SJSA1 (cell line): ENCODE measurements at places on chromosomes 3 and 15.

- no peak for DNase-seq
Measured at GRCh38 chr3:111904376-111905241, 45.5 kb downstream of the PHLDB2 start.

- no peak for DNase-seq
Measured at GRCh38 chr15:98324341-98324970, 323.9 kb upstream of the IGF1R start.

DNA sequence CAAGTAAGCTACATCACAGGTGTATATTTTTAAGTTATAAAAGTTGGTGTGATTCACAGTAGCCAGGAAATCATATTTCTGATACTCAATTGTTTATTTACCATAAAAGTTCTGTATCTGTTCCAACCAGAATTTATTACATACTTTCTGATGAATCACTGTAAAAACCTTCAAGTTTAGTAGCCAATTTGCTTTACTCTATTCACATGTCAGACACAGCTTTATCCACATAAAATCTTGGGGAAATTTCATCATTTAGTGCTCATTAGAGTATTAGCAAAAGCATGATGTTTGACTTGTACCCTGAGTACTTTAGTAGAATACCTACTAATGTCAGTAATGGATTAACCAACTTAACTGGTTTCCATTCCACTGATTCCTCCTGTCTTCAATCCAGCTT, 249.8 kb downstream of the POLQ start:
- no peak for DNase-seq

GRCh38 chr3:155549087-155549486, 195.8 kb downstream of the PLCH1 start:
- DNase-seq, result peak; percentile 37

GRCh38 chr3:11481556-11481955, 162.2 kb downstream of the VGLL4 start:
- peak; percentile 11 for DNase-seq

DNA sequence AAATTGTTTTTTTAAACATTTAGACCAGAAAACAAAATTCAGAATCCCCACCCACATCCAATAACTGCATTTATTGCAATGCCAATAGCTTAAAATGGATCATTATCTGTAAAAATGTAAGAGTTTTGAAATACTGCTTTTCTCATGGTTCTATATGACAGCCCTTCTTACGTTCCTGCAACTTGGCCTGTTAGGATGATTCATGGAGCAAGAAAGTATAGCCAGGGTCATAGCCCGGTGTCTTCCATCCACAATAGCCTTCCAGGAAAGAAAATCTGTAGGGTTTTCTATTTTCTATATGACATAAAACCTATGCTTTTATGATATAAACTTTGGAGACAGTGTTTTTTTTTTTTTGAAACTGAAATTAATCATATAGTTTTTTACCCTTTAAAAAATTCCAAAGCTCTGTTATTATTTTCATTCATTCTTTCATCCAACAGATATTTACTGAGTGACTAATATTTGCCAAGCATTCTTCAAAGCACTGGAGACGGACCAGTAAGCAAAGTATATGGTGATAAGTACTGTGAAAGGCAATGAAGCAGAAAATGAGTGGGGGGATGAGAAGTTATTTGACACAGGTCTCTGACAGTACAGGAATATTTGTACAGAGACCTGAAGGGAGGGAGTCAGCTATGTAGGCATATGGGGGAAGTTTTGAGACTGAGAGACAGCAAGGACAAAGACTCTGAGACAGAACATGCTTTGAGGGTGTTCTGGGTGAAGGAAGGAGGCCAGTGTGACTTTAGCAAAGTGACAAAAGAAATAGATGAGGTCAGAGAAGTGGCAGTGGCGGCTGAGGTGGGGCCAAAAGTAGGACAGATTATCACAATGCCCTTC, 29.0 kb upstream of the SLC2A2 start:
- peak; percentile 43 for DNase-seq

- DNase-seq, result no peak
Measured at GRCh38 chr3:123008840-123009239, 18.7 kb downstream of the SEMA5B start.

DNA sequence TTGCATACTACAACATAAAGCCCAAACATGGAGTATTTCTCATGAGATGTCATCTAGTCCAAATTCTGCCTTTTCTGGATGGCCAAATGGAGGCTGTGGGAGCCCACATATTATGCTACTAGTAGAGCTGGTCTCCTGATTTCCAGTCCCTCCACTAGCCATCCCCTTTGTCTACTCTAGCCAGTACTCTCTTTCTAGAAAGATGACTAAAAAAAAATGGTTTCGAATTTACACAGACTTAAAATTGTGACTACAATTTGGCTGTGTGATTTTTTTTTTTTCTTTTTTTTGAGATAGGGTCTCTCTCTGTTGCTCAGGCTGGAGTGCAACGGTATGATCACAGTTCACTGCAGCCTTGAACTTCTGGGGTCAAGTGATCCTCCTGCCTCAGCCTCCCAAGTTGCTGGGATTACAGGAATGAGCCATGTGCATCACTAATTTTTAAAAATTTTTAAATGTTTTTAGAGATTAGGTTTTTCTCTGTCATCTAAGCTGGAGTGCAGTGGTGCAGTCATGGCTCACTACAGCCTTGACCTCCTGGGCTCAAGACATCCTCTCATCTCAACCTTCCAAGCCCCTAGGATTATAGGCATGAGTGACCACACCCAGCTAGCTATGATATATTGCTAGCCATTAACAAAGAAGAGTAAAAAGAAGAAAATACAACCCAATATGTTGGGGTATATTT, 273.9 kb downstream of the ADAMTSL3 start:
- no peak for DNase-seq

GRCh38 chr3:34248352-34248751, 449.9 kb downstream of the PDCD6IP start:
- DNase-seq, result no peak

DNA sequence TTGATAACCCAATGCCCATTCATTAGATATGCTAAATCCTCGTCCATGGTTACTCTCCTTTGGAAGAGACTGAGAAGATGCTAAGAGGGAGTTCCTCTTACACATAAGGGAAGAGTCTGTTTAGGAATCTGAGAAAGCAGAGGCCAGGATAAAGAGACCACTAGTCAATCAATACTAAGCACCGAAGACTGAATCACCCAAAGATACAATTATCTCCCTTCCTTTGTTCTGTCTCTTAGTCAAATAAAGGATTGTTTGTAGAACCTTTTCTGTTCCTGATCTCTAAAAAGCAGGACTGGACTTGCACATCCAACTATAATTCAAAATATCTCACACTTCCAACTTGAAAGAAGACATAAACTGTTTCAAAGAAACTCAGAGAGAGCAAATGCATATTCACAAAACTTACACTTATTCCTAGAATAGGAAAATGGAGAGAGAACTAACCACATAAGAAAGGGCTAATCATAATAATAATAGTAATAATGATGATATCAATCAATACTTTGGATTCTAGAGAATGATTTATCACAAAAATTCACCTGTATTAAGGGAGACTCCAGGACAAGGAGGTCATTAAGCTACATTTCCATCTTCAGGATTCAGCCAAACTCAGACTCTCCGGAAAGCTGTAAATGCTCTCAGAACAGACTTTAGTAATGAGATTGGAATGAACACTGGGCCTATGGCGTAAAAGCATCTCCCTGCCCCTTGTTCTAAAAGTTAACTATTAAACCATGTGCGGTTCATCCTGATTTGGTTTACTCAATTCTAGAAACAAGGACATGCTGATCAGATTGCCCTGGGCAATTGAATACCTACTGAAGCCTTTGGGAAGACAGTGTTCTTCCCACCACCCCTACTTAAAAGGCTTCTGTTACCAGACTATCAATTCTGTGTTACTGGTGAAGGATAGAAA, 401.5 kb downstream of the ZBTB20 start:
- DNase-seq, result peak; percentile 60

DNA sequence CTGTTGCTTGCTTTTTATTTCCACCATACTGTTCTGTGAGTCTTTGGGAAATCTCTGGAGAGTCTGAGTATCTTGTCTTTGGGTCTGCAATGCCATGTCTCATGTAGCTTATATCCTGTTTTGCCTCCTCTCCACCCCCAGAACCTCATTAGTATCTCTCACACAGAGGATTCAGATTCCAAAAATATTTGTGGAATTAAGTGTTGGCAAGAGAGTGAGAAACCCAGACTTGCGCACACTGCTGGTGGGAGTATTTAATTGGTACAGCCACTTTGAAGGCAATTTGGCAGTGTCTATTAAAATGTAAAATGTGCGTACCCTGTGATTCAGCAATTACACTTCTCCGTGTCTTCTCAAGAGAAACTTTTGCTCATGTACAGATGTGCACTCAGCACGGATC, 68.6 kb downstream of the ZNF621 start:
- DNase-seq, result no peak

DNA sequence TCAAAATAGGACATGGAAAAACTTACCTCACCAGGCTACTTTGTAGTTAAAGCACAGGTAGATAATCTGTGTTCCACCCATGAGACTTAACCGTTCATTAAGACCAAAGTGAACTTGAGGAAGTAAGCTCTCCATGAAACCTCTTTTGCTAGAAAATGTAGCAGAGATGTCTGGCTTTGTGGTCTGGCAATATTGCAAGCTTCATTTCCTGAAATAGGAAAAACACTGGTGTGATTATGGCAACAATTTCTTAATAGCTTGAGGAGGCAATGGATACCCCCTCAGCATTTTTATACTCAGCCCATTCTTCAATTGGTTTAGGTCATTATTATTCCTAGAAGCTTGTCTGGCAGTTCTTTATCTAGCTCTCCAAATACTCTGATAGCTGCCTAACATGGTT, 957.3 kb downstream of the IGSF11 start:
- DNase-seq, result no peak

DNA sequence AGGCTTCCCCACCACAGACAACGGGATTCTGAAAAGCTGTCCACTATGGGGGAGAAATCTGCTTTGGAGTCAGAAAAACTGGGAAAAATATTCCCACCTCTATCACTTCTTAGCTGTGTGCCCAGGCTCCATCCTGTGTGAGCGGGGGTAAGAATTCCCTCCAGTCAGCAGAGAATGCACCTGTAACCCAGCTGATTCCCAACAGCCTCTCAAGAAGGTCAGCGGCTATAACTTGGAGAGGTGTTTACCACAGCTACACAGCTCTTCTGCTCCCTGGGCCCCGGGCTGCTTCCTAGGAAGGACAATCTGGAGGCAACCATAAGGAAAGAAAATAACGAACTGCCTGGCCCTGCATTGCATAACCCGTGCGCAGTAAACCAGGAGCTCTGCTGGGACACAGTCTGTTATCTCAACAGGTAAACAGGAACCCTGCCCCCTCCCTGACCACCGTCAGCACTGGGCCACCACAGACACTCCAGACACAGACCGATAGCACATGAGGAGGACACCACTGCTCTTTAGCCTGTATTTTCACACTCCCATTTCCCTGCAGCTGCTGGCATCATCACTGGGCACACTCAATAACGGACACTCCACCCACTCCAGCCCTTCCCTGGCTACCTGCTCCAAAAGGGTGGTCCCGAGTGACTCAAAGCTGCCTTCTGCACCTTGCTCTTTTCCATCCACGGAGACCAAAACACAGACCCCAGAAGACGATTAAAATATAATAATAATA, 2.1 kb downstream of the RAB43 start:
- no peak for DNase-seq

DNA sequence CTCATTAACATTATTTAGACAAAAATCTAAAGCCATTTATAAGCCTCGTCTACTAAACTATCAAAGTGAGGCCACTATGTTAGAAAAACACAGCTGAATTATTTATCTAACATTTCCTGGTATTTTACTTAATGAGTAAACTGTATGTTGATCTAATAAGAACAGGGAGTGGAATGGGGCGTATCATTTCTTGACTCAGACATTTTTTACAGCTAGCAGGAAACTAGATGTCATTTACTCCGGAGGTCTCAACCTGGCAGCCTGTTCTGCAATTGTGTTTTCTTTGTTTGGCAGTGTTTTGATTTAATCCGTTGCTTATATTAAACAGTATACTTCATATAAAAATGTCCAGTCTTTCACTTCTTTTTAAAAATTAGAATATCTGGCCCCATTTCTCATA, 79.1 kb upstream of the ABI3BP start:
- no peak for DNase-seq

DNA sequence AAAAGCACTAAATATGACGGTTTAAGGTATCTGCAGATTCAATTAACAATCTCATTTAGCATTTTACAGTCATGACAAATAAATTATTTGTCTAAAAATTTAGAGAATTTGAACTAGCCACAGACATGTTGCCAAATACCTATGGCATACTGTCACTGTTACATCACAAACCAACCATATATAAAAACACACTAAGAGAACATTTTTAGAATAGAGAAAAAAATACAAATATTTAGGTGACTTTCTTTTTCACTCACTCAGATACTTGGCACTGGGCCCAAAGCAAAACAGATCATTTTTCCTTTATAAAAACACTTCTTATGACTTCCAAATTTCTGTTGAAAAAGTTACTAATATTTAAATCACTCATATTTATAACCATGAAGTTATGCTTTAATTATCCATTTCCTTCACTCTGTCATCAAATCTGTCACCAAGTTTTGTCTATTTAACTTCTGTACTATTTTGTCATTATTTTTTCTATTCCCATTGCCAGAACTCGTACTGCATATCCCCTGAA, 644.7 kb downstream of the OTOL1 start:
- peak; percentile 12 for DNase-seq

- DNase-seq, result no peak
Measured at GRCh38 chr3:48416546-48416945, 13.3 kb downstream of the PLXNB1 start.

- DNase-seq, result no peak
Measured at GRCh38 chr15:80396096-80396495, 8.1 kb upstream of the ARNT2 start.

DNA sequence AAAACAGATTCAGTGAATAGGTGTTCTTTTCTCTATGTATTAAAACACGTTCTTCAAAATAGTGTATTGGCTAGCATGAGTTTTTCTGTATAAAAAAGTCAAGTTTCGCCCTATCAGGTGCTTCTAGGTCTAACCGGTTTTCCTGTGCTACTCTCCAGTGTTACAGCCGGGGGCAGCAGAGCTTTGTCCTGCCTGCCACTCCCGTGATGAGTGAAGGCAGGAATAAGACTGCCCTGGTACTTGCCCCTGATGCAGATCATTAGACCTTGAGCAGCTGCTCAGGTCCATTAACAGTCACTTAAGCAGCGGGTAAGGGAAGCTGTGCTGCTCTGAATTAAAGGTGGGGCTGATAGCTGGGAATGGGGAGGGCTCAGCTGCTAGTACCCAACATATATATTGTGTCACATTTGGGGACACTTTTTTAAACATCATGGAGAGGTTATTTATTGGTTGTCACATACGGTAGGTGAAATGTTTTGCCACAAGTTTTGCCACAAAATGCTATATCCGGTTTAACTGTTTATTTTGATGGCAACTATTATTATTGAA, 1.3 kb upstream of the UNC13C start:
- no peak for DNase-seq

- DNase-seq, result no peak
Measured at GRCh38 chr3:44114142-44114541, 127.5 kb upstream of the TOPAZ1 start.

DNA sequence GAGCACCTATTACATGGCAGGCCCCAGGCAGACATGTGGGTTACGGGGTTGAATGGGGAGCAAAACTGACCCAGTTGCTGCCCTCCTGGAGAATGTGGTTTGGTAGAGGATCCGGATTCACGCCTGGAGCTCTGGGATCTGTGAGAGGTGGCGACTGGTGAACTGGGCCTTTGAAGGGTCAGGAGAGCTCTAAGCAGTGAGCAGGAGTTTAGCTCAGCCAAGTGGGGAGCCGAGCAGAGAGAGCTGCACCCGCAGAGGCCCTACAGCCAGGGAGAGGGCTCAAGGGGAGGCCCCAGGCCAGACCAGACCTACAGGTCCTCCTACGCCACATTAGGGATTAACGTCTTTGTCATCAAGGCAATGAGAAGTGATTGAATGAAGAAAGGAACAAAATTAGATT, 179.8 kb upstream of the TLE3 start:
- no peak for DNase-seq
